ENCODE measurements at places on chromosomes 16 and 17.
A peak's percentile ranks its signal among the peaks of the same experiment; 100 is the strongest.

DNA sequence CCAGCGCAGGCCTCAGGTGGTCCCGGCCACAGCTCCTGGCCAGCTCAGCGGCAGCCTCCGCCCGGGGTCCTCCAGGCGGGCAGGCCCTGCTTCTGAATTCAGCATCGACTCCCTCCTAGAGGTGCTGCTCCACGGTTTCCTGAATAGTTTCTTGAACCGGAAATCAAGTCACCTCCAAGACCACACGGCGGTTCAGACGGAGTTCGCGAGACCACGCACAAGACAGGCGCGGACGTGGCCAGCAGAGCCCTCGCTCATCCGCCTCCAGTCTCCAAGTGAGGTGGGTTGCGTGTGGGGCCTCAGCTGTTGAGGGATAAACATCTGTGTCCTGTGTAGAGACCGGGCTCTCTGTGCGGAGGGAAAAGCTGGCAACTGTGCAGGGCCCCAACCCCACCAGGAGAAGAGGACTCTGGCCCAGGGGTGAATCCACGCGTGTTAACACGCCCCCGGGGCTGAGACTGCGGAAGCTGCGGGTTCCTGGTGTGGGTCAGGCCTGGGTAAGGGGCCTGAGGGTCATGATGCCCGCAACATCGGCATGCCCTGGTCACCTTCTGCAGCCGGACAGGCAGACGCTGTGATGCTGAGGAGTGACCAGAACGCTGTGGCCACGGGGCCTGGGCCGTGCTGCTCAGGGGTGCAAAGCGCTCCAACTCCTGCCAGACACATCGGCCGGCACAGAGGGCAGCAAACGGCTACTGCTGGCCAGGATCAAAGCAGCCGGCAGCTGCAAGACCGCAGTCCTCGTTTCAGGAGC is 55.0 kb upstream of the METRNL start:
- DNase-seq = no peak

DNA sequence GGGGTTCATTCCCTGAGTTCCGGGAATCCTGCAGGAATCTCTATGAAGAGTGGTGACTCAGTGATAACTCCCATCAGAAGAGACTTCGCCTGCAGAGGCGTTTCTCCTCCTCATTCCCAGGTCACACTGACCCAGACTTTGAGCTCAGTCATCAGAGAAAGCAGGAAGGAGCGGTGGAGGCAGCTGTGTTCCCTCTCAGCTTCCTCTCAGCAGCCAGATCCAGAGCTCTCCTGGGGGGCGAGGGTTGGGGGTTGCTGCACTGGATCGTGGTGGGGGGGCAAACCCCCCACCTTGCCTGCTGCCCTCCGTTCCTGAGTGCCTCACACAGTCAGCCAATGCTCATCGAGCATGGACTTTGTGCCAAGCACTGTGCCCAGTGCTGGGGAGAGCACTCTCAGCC is 271.2 kb downstream of the CBLN1 start:
- DNase-seq = no peak

DNA sequence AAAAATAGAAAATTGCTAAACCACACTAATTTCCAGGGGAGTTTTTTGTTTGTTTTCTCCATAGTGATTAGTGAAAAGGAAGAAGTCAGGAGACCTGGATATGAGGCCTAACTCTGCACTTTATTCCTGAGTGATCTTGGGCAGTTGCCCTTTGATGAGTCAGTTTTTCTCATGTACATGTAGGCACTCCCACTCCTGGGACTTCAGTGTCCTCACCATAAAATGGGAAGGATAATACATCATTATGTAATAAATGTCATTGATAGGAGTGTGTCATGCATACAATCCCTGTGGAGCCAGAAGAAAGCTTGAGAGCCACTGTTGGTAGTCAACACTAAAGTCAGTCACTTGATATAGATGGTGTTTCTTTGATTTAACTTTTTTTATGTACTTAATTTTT is 32.5 kb downstream of the WIPF2 start:
- no peak for DNase-seq

DNA sequence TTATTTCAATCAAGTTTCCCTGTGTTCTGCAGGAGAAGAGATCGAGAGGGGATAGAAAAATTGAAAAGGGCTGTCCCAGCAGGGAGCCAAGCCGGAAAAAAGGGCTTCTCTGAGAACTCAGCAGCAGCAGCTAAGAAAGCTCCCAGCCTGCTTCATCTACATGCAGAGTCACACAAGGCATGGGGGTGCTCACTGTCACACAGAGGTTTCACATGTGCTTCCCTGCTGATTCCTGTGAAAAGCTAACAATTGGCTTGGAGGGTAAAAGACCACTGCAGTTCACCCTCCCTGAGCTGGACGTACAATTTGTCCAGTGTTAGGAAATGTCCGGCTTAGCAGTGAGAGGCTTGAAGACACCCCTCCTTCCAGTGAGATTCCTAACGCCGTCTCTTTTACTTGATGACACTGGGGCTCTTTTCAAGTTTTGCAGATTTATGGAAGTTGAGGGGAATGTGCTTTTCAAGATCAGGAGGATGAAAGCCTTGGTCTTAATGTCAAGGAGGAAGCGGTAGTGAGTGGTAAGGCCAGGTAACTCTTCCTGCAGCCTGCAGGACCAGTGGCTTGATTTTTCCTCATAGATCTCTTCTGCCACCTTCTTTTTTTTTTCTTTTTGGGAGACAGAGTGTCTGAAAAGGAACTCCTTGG is 85.6 kb downstream of the WNT3 start:
- DNase-seq = no peak

GRCh38 chr17:10772425-10773380 is 31.2 kb downstream of the TMEM238L start:
- peak; percentile 6 for DNase-seq

GRCh38 chr17:40360091-40360490 is 4.4 kb downstream of the GJD3 start:
- no peak for DNase-seq

DNA sequence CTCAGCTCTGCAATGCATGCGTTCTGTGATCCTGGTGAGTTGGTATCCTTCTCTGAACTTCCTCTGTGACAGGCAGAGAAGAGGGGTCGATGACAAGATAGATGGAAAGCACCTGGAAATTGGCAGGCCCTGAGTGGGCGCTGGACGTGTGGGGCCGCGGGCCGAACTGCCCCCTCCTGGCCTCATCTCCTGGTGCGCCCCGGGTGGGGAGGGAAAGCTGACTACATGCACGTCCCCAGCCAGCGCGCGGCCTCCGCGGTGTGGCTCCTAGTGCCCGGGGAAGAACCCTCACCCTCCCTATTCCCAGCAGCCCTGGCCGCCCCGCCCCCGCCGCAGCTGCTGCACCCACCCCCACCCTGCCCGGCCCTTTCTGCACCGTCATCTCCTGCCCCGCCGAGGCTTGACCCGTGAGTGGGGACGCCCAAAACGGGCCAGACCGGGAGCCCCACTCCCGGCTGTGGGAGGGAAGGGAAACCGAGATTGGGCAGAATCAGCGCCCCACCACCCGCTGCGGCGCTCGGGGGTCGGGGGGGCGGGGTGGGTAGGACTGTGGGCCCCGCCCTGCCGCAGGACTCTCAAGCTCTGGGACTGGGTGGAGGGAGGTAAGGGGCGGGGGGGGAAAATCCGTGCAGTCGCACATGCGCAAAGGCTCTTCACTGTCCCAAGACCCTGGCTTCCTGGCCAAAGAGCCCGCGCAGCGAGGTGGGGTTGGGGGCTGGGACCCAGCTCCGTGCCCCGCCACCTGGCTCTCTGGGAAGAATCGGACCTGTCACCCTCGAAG is at the start of gene NOL3:
TSS of gene NOL3 (plus strand) at position 371 of the 781 bp plus-strand sequence.
- DNase-seq = no peak

DNA sequence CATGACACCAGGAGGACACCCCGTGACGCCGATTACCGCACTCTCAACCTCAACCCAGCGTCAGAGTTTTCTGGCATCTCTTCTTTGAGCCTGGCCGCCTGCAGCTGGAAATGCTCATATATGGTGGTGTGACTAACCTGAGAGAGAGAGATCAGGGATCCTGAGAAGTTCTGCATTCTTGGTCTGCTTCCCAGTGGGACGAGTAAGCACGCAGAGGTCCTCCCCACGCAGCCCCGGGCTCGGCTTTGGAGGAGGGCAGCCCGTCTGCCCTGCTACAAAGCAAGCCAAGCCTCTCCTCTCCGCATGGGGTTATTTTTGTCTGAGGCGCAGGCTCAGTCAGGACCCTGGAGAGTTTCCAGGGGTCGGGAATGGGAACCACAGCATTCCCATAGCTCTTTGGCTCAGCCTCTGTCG is 16.5 kb downstream of the CRISPLD2 start:
- DNase-seq = no peak

- no peak for DNase-seq
Measured at GRCh38 chr17:36683387-36683786, 82.0 kb downstream of the MRM1 start.

DNA sequence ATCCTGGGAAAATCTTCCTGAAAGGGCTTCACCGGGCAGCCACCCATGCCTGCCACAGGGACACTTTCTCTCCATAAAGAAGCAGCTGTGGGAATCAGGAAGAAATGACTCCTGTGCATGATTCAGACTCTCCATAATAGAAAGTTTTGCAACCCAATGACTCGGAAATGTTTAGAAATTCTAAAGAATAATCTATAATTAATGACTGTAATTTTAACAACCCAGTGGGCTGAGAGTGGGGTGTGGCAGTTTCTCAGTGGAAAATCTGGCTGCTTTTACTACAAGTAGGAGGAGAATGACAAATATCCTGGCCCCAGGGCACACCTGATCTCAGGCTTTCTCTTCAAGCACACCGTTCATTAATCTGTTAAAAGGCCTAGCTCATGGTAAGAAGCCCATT is 25.7 kb downstream of the IRF8 start:
- no peak for DNase-seq

DNA sequence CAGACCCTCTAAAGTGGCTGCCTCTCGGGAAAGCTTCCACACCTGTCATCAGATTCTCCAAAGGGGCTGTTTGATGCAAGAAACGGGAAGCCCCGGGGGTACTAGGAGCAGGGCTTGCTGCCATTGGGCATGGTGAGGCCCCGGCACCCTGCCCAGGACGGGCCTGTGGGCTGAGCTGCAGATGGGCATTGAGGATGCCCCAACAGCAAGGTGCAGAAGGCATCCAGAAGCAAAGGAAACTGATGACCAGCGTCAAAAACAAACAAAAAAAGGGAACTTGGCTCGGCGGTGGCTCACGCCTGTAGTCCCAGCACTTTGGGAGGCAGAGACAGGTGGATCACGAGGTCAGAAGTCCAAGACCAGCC is 1.5 kb upstream of the LIMD2 start:
- no peak for DNase-seq

DNA sequence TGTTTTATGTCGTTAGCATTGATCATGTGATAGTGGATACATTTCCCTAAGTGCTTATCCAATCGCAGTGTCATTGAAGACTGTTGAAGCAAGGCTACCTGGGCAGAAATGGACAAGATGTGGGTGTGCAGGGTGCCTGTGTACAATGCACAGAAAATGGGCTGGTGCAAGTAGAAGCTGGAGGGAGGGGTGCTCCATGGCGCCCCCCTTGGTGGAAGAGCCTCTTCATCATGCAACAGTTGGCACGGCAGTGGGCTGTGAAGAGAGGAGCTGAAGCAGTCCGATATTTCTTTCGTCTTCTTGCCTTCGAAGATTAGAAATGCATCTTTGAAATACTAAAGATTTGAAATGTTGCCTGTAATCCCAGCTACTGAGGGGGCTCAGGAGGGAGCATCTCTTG is 100.5 kb downstream of the PLCG2 start:
- no peak for DNase-seq

- no peak for DNase-seq
Measured at GRCh38 chr17:29619251-29619650, 3.5 kb downstream of the CORO6 start.

DNA sequence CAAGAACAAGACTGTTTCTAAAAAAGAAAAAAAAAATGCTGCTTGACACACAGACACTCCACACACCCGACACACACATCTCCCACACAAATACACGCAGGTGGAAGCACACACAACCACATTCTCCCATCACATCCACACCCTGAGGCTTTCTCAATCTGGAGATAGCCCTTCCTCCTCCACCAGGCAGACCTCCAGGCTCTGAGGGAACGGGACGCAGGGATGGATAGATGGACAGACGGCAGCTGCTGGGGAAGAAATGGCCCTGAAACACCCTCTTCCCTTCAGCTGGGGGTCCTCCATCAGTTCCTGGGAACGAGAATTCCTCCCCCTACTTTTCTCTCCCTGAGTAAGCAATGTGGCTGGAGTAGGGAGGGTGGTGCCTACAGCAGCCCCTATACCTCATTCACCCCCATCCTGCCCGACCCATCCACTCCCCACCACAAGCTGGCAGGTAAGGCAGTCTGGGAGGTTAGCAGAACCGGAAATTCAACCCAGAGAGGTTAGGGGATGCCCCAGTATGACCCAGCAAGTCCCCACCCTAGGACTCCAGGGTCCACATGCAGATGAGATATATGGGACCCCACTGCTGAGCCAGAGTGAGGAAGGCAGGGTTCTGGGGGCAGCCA is 4.1 kb upstream of the LITAFD start:
- no peak for DNase-seq

GRCh38 chr17:79294459-79295071 is 219.9 kb downstream of the ENGASE start:
- DNase-seq = peak; percentile 10
